ENCODE measurements at places on chromosomes 3 and 15. TPM values are rescaled to one million over a fixed set of nuclear protein-coding genes. Genes with fewer than 3 reads are reported as not detected.

The SNURF gene
- 12.0 TPM for polyA plus RNA-seq

The KBTBD12 gene
- polyA plus RNA-seq = not detected

The CASR gene
- polyA plus RNA-seq = not detected

The LRRK1 gene
- 5.6 TPM for polyA plus RNA-seq

The VPS8 gene
- polyA plus RNA-seq = 33.4 TPM

The AGTR1 gene
- 0.20 TPM for polyA plus RNA-seq

GRCh38 chr3:67037615-67038014 is 39.5 kb downstream of the KBTBD8 start:
- no peak for DNase-seq

GRCh38 chr15:100580414-100580813 is 21.6 kb downstream of the LINS1 start:
- DNase-seq = no peak

GRCh38 chr3:171556574-171557145 is 96.5 kb upstream of the TNIK start:
- no peak for DNase-seq

GRCh38 chr3:57230006-57230405 is 2.5 kb downstream of the APPL1 start:
- DNase-seq = no peak

GRCh38 chr3:25894101-25894500 is 104.2 kb downstream of the OXSM start:
- no peak for DNase-seq
